Stimulated activated CD4-positive, alpha-beta T cell treated with anti-CD3 and anti-CD28 coated beads, Interleukin-1b, Interleukin-23, amount 100 ng/mL, for 1 hour (primary cell): ENCODE measurements at places on chromosomes 1 and 21.

DNA sequence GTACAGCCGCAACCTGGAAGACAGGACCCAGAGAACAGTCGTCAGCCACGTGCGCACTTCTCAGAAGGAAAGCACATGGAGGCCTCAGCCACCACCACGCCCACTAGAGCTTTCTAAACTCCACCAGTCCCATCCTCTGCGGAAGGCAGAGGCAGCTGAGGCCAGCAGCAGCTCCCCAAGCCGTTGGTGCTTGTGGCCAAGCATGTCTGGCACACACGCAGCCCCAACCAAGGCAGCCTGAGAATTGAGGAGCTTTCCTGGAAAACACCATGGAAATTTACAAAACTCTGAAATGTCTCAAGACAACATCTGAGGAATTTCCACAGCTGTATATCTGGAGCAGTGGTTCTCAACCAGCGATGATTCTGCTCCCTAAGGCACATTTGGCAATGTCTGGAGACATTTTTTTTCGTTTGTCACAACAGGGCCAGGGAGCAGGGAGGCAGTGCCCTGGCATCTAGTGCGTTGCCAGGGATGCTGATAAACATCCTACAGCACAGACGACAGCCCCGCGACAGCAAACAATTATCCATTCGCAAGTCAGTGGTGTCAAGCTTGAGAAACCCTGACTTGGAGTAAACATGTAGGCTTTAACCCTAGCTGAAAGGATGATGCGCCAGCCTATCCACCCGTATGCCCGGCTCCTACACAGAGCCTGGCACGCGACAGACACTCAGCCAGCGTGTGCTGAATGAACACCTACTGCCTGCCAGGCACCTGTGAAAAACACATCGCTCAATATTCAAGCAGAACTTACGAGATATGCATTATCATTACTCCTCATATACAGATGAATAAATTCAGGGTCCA, 24.7 kb downstream of the NPHP4 start:
- DNase-seq: no peak

GRCh38 chr1:69871412-69871811, 303.7 kb downstream of the LRRC7 start:
- DNase-seq: no peak

DNA sequence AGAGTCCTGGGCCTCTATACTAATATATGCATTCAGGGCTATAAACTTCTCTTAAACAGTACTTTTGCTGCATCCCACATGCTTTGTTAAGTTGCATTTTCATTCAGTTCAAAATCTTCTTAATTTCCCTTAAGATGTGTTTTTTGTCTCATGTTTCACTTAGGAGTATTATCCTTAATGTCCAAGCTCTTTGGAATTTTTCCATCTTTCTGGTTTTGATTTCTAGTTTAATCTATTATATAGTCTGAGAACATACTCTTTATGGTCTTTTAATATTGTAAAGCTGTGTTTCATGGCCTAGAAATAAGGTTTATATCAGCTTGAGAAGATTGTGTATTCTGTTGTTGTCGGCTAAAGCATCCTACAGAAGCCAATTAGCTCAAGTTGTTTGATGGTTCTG, 1041.8 kb downstream of the PLA2G4A start:
- DNase-seq: no peak

- DNase-seq: no peak
These were observed 17.8 kb downstream of the KIF2C start for GRCh38 chr1:44757420-44757819.

- DNase-seq: no peak
These were observed 19.6 kb downstream of the HSF2BP start for GRCh38 chr21:43639470-43640353.

DNA sequence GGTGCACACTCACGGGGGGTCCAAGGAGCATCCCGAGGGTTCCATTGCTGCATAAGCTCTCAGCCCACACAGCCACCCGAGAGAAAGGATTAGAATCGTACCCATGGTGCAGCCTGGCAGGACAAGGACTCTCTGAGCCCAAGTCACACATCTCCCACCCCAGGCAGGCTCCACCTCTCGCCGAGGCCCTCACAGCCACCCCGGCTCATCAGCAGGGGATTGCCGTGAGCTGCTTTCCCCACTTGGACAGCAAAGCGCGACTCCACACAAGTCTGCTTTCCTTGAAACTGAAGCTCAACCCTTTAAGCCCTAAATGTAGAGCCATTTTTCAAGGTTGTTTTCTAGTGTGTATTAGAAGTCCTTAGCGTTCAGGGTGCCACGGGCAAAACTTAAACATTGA, 306.4 kb upstream of the VAMP3 start:
- no peak for DNase-seq

GRCh38 chr1:24870551-24871195, 59.4 kb downstream of the RUNX3 start:
- no peak for DNase-seq

DNA sequence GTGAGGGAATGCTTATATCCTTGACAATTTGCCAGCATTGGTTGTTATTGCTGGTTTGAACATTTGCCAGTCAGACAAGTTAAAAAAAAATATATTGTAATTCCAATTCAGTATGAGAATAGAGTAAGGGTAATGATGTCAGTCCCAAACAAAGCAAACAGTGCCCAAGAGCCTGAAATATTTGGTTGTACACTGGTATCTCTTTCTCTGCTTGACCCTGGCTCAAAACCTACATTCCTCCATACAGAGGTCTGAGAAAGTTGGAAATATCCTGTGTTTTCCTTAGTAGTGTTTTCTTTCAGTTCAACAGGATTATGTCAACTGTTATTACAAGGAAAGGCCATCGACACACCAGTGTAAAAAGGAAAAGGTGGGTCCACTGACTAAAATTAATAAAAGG, 145.6 kb downstream of the MRPL39 start:
- DNase-seq: no peak
